ENCODE measurements at places on chromosomes 3 and 15.

DNA sequence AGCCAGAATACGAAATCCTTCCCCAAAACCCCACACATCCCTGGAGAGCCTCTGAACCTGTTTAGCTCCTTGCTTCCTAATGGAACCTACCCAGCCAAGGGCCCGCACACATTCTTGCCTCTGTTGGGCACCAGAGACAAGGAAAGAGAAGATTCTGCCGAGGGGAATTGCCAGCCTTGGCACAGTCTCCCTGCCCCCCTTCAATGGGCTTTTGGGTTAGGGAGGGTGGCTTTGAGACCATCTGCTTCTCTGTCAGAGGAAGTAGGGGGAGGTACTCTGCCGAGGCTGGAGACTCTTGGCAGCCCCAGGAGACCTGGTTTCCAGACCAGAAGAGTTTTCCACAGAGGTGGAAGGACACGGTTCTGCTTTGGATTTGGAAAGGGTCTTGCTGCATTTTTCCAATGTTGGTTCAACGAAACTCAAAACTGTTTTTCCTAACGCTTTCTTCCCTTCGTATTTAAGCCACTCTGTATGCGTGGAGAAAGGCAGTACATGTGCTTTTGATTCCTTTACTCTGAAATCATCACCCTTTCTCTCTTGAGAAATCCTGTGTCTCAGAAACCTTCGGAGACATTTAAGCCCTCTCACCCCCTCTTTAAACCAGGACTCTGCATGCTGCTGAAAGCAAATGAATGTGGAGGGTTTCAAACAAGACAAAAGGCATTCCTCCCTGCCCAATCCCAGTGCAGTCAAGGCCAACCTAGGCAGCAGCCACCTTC, 78.8 kb upstream of the PRR23C start:
- no peak for DNase-seq

DNA sequence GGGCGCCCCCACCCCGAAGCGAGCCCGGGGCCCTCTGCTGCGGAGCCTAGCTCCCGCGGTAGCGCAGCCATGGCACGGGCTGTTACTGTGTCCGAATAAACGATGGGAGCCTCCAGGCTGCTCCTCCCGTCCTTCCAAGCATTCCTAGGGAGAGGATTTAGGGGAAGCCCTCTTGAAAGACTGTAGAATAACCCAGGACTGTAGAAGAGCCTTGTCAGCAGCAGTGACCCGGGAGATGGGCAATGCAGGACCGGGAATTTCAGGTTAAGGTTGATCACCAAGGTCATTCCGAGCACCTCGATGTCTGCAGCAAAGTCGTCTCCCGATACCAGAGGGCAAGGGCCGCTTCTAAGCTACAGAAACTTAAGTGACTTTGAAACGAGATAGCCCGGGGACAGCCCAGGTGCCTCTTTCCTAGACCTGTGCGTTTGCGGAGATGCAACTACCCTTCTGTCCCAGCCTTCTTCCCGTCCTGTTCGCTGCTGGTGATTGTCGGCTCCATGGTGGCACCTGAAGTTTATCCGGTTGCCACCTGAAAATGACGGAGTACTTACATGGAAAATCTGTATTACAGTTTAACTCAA, 753 bp upstream of the MYO5A start:
- DNase-seq: no peak

DNA sequence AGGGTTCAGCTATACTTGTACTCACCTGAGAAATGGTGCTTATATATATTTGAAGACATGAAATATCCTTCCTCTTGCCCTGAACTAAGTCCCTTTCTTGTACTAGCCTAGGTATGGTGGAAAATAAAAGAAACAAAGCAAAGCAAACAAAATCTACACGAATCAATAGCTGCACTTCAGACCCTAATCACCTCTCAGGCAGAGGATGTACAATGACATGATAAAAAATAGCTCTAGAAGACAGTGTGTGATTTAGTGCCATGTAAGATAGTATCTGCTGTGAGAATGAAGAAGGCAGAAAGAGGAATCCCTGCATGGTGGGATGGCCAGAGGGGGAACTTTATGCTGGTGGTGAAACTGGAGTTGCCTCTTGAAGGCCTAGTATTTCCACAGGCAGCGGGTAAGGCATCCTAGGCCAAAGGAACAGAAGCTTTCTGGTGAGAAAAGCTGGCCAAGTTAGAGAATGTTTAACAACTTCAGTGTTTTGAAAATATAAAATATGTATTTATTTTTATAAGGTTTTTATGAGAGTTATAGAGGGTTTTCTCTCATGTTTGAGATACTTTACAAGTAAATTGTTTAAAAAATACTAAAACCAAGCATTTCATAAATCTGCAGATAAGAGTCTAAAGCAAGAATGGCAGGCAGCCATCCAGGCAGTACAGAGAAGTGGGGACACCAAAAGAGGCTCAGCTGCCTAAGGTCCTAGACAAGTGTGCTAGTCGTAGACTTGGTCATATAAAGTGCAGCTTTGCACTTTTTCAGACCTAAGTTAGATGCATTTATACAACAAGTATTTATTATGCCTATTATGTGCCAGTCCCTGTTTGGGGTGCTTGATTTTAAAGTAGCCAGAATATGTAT, 14.9 kb downstream of the LEKR1 start:
- no peak for DNase-seq

DNA sequence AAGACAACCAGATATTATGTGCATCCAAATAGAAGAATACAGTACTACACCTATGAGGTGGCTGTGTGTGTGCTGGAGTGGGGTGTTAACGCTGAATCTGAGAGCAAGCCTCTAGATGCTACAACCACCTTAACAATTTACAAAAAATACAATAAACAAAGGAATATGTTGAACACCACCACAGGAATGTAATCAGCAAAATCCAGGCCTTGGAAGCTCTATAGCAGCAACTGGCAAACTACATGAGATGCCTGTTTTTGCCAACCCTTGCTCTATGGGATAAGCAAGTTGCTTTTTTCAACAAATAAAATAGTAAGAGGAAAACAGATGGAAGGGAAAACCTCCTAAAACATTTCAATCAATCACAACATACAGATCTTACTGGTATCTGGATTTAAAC, 23.9 kb downstream of the SLTM start:
- DNase-seq: no peak

DNA sequence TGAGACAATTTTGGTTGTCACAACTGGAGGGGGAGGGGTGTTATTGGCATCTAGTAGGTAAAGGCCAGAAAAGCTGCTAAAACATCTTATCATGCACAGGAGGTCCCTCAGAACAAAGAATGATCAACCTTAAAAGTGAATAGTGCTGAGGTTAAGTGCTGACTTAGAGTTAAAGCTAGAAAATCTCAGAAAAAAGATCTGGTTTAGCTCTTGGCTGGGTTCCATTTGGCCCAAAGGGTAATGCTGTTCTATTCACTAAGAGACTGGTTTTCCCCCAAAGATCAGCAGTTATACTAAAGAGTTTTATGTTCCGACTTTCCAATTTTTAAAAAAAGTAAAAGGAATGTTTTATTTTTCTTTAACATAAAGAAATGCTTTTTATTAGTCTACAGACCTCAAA, 15.6 kb downstream of the DCBLD2 start:
- DNase-seq: no peak

DNA sequence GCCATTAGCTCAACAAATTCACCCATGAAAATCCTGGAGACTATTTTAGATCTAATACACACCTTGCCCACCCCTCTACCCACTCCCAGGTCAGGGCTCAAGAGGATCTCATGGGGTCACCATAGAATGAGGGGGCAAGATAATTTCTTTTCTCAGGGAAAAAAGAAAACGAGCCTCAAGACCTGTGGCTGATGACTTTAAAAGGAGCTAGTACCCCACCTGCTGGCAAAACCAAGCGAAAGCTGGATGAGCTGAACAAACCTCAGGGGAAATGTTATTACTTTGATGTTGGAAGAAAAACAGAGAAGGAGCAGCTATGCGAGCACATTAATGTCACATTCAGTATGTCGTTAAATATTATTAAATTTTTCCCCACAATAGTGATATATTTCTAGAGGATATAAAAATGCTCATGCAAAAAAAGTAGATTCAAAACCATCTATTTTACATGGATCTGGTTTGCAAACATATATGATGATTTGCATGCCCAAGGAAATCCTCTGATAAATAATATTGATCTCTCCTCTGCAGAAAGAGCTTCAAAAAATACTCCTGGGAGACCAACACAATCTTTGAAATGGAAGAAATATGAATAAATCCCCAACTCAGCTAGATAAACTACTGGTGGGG, 37.7 kb downstream of the PLD1 start:
- peak; percentile 63 for DNase-seq

DNA sequence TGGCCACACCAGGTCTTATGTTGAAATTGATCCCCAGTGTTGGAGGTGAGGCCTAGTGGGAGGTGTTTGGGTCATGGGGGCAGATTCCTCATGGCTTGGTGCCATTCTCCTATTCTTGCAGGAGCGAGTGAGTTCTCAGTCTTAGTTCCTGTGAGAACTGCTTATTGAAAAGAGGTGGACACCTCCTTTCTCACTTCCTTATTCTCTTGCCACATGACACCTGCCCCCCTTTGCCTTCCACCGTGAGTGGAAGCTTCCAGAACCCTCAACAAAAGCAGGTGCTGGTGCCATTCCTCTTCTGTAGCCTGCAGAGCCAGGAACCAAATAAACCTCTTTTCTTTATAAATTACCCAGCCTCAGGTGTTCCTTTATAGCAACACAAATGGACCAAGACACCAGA, 318.1 kb upstream of the MCTP2 start:
- no peak for DNase-seq

GRCh38 chr15:84552896-84553295, 47.9 kb upstream of the ZSCAN2 start:
- DNase-seq: peak; percentile 47

DNA sequence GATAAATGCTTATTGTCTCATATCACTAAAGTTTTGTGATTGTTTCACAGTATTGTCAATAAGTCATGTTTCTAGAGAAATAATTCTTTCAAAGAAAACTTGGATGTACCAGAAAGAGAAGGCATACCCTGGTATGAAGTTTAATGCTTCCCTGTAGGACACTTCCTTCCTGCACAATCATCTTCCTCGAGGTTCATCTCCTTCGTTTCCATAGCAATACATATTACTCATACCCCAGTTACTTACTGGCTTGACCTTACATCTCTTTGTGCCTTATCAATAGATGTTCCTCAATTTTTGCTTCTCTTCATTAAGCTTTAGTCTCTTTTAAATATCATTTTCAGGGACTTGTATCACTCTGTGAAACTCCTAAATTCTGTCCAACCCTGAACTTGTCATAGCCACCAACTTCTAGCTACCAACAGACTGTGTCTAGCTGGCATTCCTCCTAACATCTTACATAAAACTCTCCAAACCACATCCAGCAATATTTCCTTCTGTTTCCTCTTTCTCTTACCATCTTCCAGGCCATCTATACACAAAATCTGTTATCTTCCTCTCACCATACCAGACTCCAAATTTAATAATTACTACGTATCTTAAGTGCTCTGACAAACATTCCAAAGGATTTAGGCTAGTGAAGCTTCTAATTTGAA, 134.3 kb downstream of the GADL1 start:
- peak; percentile 32 for DNase-seq

Measured in kidney tubule cell (primary cell).